ENCODE measurements at places on chromosomes 2 and 18. TPM values are rescaled to one million over a fixed set of nuclear protein-coding genes. Genes with fewer than 3 reads are reported as not detected.

TMEM37 gene
- 0.37 TPM for total RNA-seq

C2orf78 gene
- total RNA-seq: not detected

ACOXL gene
- total RNA-seq: not detected

RNF103 gene
- total RNA-seq: 22.2 TPM

NEU4 gene
- total RNA-seq: 0.10 TPM

CERKL gene
- total RNA-seq: 0.18 TPM

GREB1 gene
- total RNA-seq: 0.69 TPM

C2orf15 gene
- total RNA-seq: 1.2 TPM

C2orf81 gene
- total RNA-seq: 5.5 TPM

ATP6V1B1 gene
- total RNA-seq: not detected

MAL gene
- not detected for total RNA-seq

ACVR1C gene
- total RNA-seq: 0.20 TPM

Measured in activated B cell treated with CpG ODN at 0.5 μM for 24 hours (primary cell).